T-helper 2 cell (primary cell): ENCODE measurements at places on chromosomes 7 and 10.
A peak's percentile ranks its signal among the peaks of the same experiment; 100 is the strongest.

DNA sequence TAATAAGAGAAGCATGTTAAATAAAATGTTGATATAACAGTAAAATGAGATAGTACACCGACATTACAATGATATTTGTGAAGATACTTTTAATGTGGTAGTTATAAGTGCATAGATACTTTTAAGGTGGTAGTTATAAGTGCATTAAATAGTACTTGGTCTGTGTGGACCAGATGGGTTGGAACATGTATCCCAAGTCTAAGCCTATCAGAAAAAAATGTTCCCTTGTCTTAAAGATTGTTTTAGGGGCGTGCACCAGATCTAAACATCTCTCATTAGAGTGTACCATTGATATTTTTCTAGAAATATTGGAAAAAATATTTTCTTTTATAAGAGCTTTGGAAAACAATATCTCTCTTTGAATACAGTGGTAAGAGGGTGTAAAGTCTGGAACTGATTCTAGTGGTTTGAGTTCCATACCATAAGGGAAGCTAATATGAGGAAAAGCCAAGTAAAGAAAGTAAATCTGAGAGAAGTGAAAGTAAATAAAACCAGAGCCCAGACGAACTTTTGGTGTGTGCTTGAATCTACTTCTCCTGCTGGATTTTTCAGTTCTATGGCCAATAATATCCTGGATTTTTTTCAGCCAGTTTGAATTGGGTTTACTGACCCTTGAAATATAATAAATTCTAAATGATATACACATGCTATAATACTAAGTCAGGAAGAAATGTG is 175.3 kb downstream of the MBL2 start:
- DNase-seq, result no peak

- DNase-seq, result no peak
Measured at GRCh38 chr7:137967143-137968018, 34.5 kb downstream of the CREB3L2 start.

DNA sequence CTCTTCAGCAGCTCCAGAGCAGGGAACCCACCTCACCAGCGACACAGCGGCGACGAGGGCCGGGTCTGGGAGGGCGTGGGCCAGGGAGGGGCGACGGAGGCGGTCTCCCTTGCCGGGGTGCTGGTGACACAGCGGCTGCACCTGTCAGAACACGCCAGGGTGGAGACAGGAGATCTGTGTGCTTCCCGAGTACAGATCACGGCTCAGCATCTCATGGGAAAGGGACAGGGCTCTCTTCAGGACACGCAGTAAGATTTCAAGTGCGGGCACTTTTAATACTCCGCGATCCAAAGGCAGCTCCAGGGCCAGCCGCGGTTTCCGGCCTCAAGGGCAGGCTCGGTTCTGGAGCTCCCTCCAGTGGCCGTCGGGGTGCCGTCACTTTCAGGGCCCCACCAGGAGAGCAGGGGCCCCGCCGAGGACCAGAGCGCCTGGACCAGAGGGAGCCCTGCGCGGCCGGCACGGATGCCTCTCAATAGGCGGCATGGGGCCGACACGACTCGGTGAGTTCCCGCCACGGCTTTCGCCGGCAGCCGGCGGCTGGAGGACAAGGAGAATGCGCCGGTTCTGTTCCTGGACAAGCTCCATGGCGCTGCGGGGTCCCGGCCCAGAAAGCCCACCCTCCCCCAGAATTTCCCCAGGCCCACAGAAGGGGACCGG is 21.4 kb downstream of the GPR146 start:
- peak; percentile 79 for DNase-seq

- DNase-seq, result no peak
Measured at GRCh38 chr10:54607983-54608382, 193.0 kb downstream of the PCDH15 start.

GRCh38 chr7:42700406-42701327 is 211.2 kb downstream of the C7orf25 start:
- no peak for DNase-seq

GRCh38 chr10:29828440-29828894 is 193.7 kb upstream of the SVIL start:
- DNase-seq, result no peak

- DNase-seq, result no peak
Measured at GRCh38 chr10:69870591-69870990, 68.9 kb downstream of the COL13A1 start.

DNA sequence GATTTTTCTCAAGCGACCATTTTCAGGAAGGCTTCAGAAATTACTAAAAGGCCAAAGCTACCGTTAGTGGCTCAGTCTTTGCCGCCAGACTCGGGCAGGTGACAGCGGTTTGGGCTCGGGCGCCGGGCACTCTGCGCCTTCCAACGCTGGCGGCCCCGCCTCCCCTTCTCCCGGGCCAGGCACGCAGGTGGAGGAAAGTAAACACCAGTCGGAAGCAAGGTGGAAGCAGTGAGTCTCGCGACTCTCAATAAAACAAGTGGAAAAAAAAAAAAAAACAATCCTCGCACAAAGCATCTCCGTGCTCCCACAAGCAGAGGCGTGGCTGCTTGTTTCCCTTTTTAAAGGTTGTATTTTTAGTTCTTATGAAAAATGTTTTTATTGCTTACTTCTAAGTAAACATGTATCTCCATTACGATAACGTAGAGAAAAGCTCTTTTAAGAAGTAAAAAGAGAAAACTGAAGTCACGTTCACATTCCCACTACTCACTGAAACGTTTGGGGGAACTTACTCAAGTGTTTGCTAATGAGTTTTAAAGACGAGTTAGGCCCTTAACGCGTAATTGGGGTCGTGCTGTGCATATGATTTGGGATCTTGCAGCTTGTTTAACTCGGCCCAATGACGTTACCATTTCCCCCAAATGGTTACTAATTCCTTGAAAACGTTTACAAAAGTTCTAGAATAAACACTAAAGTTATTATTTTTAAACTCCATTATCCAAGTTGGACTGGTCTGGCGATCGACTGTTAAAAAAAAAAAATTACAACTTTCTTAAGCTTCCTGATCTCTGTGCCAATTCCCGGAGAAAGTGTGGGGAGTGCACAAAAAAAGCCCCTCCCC is 864 bp downstream of the CDCA7L start:
- no peak for DNase-seq

DNA sequence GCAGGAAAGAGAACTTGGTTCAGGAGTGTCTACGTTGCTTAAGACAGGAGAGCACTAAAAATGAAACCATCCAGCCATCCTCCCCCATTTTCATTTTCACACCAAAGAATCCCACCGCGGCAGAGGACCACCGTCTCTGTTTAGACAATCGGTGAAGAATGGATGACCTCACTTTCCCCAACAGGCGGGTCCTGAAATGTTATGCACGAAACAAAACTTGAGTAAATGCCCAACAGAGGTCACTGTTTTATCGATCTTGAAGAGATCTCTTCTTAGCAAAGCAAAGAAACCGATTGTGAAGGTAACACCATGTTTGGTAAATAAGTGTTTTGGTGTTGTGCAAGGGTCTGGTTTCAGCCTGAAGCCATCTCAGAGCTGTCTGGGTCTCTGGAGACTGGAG is 1.4 kb upstream of the IL6 start:
- DNase-seq, result no peak

GRCh38 chr7:80348223-80348622 is 163.6 kb downstream of the GNAT3 start:
- no peak for DNase-seq

DNA sequence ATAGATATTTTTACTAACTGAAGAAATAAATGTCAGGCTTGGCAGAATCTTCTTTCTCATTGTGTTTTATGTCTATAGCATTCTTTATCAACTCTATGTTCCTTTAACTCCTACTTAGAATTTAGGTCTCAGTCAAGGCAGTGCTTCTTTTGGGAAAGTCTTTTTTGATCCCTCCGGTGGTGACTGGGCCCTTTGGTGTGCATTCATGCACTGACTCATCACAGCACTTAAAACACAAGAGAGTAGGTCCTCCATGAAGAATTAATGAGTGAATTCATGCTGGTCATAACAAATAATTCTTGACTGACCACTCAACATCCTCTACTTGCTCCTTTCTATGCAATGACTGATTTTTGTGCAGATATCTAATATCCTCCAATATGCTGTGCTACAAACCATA is 458.8 kb upstream of the LRRTM3 start:
- DNase-seq, result no peak

DNA sequence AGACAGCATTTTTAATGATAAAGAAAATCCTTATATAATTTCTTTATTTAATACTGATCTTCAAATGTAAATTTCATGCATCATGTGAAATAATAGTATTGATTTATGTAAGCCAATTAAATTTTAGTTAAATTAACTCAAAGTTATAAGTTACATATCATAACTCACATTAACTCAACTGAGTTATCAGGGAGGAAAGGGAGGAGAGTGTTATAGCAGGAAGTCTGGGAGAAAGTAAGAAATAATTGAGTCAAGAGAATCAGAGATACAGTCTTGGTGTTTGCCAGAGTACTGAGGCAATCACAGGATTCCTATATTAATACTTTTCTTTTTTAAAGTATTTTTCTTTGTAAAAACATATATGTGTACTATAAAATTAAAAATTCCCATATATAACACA is 4.0 kb downstream of the BICC1 start:
- no peak for DNase-seq

- no peak for DNase-seq
Measured at GRCh38 chr7:88933285-88933684, 137.7 kb upstream of the TEX47 start.

DNA sequence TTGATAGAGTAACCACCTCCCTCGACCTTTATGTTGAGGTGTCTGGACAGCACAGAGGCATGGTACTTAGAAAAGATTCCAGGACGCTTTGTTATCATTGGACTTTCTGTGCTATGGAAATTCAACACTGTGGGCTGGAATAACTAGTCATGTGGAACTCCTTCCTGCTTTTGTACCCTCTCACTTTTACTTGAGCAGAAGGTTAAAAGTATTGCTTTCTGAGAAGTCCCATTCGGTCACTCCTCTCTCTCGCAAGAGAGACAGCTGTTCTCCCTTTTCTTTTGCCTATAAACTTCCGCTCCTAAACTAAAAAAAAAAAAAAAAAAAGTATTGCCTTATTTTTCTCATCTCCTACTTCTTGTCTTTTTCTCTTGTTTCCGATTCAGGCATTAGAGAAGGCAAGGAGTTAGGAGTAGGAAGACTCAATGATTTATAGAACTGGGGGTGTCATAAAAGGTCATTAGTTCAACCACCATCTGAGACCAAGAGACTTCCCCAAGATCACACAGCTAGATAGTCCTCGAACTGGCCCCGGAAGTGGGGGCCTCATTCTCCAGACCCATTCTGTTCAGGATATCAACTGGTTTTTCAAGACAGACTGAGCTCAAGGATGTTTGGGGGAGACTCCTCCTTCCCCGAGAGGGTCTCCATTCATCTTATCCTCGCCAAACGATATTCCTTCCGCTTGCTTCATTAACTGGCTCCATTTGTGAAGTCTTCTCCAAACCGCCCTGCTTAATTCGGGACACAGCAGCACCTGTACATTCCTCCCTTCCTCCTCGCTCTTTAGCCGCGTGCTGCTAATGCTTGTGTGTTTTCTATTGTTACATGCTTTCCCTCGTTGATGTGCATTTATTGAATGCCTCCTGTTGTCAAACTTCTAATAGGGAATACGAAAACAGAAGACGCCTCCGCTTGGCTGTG is 995 bp upstream of the INPP5F start:
- no peak for DNase-seq
